ENCODE measurements at places on chromosomes 16 and 17.

DNA sequence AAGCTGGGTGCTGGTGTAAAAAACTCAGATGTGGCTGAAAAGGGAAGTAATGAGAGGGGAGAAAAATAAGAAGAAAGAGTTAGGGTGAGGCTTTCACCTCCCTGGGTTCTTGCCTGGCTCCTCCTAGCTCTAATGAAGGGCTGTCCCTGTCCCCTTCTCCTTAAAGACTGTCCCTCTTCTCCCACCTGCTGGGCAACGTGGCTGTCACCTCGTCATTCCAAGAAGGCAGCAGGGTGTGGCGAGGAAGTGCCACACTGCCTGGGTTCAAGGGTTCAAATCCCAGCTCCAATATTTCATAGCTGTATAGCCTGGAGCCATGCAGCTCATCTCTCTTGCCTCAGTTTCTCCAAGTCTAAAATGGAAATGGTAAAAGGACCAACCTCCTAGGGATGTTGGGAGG is 122.5 kb upstream of the CACNG5 start:
- H3K36me3 ChIP-seq = no peaks in the 10 kb centered on the region
- peak overlapping the region; percentile 55 for H3K27ac ChIP-seq
- H3K4me1 ChIP-seq = peaks cover 57% of the 10 kb centered on the region
- DNase-seq = no peak

- peaks cover 8% of the 10 kb centered on the region for H3K4me1 ChIP-seq
- no peak overlapping the region for H3K4me3 ChIP-seq
- peaks cover 5% of the 10 kb centered on the region for H3K27me3 ChIP-seq
- no peak for DNase-seq
Measured at GRCh38 chr17:81009136-81009535, 17.5 kb downstream of the CHMP6 start.

GRCh38 chr16:50153596-50154419 is 702 bp downstream of the TENT4B start:
- H3K4me1 ChIP-seq = peaks cover 44% of the 10 kb centered on the region
- H3K36me3 ChIP-seq = no peaks in the 10 kb centered on the region
- peak overlapping the region; percentile 99 for H3K27ac ChIP-seq
- peak overlapping the region; percentile 79 for H3K4me3 ChIP-seq
- DNase-seq = peak; percentile 63

DNA sequence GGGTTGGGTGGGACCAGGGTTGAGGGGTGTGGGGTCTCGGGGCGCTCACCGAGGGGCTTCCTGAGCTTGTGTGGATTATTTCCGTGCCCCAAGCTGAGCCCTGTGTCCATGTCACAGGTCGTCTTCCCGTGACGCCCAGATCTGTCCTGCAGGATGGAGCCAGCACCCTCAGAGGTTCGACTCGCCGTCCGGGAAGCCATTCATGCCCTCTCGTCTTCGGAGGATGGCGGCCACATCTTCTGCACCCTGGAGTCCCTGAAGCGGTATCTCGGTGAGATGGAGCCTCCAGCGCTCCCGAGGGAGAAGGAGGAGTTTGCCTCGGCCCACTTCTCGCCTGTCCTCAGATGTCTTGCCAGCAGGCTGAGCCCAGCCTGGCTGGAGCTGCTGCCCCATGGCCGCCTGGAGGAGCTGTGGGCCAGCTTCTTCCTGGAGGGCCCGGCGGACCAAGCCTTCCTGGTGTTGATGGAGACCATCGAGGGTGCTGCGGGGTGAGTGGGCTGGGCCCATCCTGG is 1.0 kb downstream of the TELO2 start:
- DNase-seq = no peak
- peaks cover 5% of the 10 kb centered on the region for H3K27me3 ChIP-seq
- peaks cover 11% of the 10 kb centered on the region for H3K4me1 ChIP-seq
- peak overlapping the region; percentile 97 for H3K4me3 ChIP-seq

GRCh38 chr17:65055708-65056638 is 567 bp downstream of the GNA13 start:
- H3K27ac ChIP-seq = peak overlapping the region; percentile 99
- peak overlapping the region; percentile 98 for H3K4me3 ChIP-seq
- H3K4me1 ChIP-seq = peaks cover 58% of the 10 kb centered on the region
